T-helper 17 cell (primary cell): ENCODE measurements at places on chromosomes 7 and 10.

DNA sequence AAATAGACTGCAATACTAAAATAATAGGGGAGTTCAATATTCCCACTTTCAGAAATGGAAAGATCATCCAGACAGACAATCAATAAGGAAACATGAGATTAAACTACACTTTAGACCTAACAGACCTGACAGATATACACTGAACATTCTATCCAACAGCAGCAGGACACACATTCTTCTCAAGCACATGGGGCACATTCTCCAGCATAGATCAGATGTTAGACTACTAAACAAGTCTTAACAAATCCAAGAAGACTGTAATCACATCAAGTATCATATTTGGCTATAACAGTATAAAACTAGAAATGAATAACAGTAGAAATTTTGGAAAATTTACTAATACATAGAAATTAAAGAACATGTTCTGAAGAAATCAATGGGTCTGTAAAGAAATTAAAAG, 458.9 kb upstream of the ANKRD30A start:
- DNase-seq = no peak

GRCh38 chr7:20326342-20326741, 4.4 kb upstream of the ITGB8 start:
- DNase-seq = no peak

DNA sequence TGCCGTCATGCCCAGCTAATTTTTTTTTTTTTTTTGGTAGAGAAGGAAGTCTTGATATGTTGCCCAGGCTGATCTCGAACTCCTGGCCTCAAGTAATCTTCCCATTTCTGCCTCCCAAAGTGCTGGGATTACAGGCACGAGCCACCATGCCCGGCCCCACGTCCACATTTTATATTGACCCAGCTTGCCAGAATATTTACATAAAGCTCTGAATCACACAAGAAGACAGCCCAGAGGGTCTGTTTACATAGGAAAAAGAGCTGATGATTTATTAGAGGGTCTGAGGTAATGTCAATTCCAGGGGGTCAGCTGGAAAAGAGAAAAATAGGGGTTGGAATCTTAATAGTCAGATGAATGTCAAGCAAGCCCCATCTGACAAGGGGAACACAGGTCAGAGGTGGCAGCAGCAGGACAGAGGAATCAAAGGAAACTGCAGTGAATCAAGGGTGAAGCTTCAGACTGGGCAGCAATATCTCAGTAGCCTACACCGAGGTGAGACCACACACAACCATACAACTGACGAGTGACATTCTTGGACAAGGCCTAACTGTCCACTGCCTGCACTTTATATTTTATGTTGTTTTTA, 15.8 kb upstream of the SLF2 start:
- no peak for DNase-seq

DNA sequence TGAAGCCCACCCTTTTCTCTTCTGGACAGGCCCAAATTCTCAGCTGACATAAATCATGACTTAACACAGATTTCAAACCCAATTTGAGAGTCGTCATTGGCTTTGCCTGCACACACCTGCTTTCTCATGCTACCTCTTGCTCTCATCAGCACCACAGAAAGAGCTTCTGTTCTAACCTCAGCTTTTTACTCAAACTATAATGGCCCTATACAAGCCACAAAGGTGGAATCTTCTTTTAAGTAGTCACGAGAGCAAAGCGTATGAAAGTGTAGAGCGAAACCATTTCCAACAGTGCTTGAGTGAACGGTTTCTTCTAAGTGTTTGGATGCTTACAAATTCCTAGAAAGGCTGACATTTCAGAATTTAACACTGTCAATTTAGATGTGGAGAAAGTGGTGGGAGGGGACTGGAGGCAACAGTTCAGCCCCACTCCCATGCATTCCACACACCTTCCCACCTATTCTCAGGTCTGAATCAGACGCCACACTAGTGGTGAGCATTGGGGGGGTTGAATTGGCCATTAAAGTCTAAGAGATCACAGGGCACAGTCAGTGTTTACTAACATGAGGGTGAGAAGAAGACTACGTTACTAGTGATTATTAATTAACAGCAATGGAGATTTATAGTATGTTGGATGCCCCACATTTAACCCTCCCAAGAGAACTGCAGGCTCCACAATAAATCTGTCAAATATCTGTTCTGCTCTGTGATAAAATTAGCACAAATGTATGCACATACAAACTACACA, 114.0 kb downstream of the PRKCQ start:
- DNase-seq = no peak

- no peak for DNase-seq
These were observed 1110.1 kb upstream of the PHF14 start for GRCh38 chr7:9863545-9863944.

DNA sequence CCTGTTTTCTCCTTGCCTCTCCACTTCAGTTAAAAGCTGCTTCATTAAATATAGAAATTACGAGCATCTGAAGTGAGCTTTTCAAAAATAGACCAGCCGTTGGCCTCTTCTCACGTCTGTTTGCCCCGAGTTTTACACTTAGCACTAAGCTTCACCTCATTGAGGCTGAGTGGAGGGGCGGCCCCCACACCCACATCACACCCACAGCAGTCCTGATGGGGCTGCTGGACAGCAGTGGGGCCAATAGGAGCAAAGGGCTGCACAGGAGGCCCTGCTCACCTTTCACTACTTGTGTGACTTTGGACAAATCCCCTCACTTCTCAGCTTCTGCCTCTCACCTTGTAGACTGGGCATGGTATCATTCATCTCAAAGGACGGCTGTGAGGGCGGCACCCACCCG, 677.8 kb downstream of the SDK1 start:
- DNase-seq = no peak

DNA sequence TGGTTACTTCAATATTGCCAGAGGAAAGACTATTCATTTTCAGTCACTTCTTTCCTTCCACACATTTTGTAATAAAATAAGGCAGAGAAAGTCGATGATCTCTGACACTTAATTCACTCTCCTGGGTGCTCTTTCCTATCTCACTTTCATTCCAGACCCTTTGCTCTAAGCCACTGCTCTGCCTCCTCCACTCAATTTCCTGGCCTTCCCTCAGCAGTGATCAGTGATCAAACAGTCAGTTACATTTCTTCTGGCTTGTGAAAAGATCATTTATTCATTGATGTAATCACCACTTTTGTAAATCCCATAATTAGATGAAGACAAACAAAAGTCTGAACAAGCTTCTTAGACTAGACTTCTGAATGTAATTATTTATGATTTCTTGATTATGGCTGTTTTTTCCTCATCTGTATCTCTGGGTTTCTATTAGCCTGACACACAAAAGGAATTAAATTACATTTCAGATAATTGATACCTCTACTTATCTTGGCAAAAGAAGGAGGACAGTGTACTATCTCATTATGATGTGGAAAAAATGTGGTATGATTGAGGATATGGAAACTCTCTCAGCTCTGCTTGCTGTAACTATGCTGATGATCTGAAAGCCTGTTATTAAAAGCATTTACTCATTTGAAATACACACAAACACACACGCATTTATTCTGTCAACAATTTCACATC, 1102.3 kb downstream of the GRM8 start:
- no peak for DNase-seq

DNA sequence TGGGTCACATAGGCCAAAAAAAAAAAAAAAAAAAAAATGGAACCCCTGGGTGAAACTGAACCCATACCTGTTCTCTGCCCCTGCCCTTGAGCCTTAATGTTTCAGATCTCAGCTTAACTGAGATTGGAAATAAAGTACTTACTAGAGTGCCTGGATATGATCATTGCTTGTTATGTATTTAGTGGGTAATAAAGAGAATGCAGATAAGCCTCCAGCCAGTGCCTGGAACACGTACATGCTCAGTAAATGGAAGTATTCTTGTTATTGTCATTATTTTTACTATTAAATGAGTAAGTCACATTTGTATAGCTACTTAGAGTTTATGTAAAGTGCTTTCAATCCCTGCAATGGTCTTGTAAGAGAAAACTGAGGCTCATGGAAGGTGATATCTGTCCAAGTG, 14.7 kb downstream of the SLC16A12 start:
- DNase-seq = no peak

- no peak for DNase-seq
These were observed 88.8 kb upstream of the TNS3 start for GRCh38 chr7:47670729-47671128.

GRCh38 chr7:23894892-23895569, 185.0 kb downstream of the STK31 start:
- DNase-seq = no peak

GRCh38 chr10:15121707-15122106, 24.6 kb downstream of the RPP38 start:
- no peak for DNase-seq

DNA sequence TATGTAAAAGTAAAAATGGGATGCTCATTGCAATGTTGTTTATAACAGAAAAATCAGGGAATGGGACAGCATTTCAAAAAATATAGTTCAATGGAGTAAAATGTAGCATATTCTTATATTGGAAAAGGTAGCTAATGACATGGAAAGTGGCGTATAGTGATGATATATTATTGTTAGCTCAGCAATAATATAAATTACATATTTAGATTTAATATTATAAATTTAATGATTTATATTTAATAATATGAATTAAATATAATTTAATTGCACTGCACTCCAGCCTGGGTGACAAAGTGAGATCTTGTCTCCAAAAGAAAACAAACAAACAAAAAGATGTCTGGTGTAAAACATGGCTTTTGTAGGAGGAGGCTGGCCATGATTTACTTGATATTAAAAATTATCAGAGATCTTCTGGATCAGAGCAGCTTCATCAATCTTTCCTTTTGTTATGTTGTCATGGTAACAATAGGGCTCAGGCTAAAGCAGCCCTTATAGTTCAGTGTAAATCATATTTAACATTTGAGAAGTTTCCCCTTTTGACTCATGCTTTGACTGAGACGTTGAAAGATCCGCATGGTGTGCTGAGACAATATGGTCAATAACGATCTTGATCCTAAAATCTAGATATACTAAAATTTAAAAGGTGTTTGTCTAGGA, 23.2 kb downstream of the OR6B1 start:
- DNase-seq = no peak

GRCh38 chr10:100037758-100038315, 28.1 kb upstream of the DNMBP start:
- no peak for DNase-seq
